ENCODE measurements at places on chromosomes 6 and 20.

- DNase-seq = no peak
Measured at GRCh38 chr6:89500611-89501010, 67.7 kb downstream of the ANKRD6 start.

GRCh38 chr6:109478222-109478805 lies 4.7 kb downstream of the ZBTB24 start:
- DNase-seq = no peak

- DNase-seq = no peak
Measured at GRCh38 chr6:113458368-113459010, 398.7 kb upstream of the MARCKS start.

GRCh38 chr6:109118871-109119354 lies 23.6 kb downstream of the CEP57L1 start:
- no peak for DNase-seq

GRCh38 chr20:36180323-36180722 lies 25.8 kb downstream of the EPB41L1 start:
- no peak for DNase-seq

DNA sequence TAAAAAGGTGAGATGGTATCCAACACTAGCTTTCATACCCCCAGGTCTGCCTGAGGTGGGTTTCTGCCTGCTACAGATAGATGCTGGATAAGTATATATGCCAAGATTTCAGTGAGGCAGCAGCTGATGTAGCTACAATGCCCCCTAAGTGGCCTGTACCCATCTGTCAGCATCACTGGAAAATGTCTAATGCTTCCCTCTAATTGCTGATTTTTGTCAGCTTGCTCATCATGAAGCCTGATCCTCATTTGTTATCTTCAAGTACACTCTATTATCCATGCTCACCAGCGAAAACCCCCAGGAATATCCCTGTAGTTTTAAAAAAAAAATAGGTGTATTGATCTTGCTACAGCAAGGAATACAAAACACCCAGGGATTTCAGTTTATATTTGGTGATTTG lies 32.2 kb downstream of the OPRM1 start:
- no peak for DNase-seq

- no peak for DNase-seq
Measured at GRCh38 chr6:91580635-91581034, 993.8 kb upstream of the MAP3K7 start.

All from neuronal stem cell (in vitro differentiated cells).